ENCODE measurements at places on chromosomes 13 and 19. TPM values are rescaled to one million over a fixed set of nuclear protein-coding genes. Genes with fewer than 3 reads are reported as not detected.

Gene PSG4
- 0.53 TPM for total RNA-seq

Gene URAD
- not detected for total RNA-seq

Gene MLLT1
- 3.8 TPM for total RNA-seq

Gene KCTD4
- total RNA-seq: 0.13 TPM

Gene PCDH8
- not detected for total RNA-seq

Gene ATP8B3
- total RNA-seq: 2.7 TPM

Gene ANKRD24
- 1.5 TPM for total RNA-seq

Gene C19orf81
- 0.62 TPM for total RNA-seq

Gene WDR87
- not detected for total RNA-seq

Gene APOC1
- total RNA-seq: 0.56 TPM

Gene FOSB
- total RNA-seq: 0.44 TPM

Gene TMEM86B
- total RNA-seq: 1.5 TPM

Gene ZFR2
- total RNA-seq: not detected

Gene ZNF430
- total RNA-seq: 4.9 TPM

Gene FBN3
- total RNA-seq: not detected

Gene DDX39A
- total RNA-seq: 78.5 TPM

Gene PLPPR3
- total RNA-seq: not detected

Gene CDX2
- not detected for total RNA-seq

Gene SLC10A2
- total RNA-seq: not detected

Gene EDNRB
- 9.4 TPM for total RNA-seq

Gene METTL21C
- total RNA-seq: not detected

Gene ZNF836
- total RNA-seq: 10.8 TPM

Gene PROSER3
- 3.6 TPM for total RNA-seq

Gene MEIOSIN
- not detected for total RNA-seq

Gene KLK3
- total RNA-seq: not detected

Gene ODAD3
- 0.79 TPM for total RNA-seq

Gene ZNF548
- 25.1 TPM for total RNA-seq

Gene FBXL3
- 63.9 TPM for total RNA-seq

Gene FAAP24
- 2.7 TPM for total RNA-seq

Gene RNF126
- 16.8 TPM for total RNA-seq

Gene C1QTNF9B
- total RNA-seq: not detected

Gene IL4I1
- 0.13 TPM for total RNA-seq

Gene BLOC1S3
- 2.8 TPM for total RNA-seq

Gene HIF3A
- 1.1 TPM for total RNA-seq
